AG08395 (cell line): ENCODE measurements at places on chromosomes 7 and 10.

GRCh38 chr10:110107887-110108286, 99.5 kb upstream of the MXI1 start:
- no peak for DNase-seq

GRCh38 chr7:112104120-112104519, 102.1 kb downstream of the DOCK4 start:
- no peak for DNase-seq

GRCh38 chr10:46330894-46331293, 44.1 kb downstream of the ANTXRL start:
- DNase-seq: no peak

DNA sequence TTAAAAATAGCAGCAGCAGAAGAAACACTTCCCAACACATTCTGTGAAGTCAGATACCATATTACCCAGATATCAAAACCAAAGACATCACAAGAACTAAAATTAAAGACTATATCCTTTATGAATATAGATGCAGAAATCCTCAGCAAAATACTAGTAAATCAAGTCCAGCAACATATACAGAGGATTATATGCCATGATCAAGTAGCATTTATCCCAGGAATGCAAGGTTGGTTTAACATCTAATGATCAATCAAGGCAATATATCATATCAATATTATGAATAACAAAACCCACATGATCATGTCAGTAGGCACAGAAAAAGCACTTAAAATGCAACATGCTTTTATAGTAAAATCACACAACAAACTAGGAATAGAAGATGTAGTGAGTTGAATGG, 88.1 kb downstream of the RPS24 start:
- no peak for DNase-seq

DNA sequence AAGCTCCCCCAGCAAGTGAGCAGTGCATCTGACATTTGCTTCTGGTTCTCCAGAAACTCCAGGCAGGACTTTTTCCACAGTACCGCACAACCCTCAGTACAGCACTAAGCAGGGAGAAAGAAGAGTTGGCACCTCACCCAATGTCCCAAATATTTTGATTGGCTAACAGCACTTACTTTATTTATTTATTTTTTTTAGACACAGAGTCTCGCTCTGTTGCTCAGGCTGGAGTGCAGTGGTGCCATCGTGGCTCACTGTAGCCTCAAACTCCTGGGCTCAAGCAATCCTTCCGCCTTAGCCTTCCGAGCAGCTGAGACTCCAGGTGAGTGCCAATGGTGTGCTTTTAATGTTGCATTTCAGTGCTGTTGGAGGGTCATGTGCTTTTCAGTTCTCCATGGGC, 200.3 kb upstream of the ZMIZ1 start:
- no peak for DNase-seq

DNA sequence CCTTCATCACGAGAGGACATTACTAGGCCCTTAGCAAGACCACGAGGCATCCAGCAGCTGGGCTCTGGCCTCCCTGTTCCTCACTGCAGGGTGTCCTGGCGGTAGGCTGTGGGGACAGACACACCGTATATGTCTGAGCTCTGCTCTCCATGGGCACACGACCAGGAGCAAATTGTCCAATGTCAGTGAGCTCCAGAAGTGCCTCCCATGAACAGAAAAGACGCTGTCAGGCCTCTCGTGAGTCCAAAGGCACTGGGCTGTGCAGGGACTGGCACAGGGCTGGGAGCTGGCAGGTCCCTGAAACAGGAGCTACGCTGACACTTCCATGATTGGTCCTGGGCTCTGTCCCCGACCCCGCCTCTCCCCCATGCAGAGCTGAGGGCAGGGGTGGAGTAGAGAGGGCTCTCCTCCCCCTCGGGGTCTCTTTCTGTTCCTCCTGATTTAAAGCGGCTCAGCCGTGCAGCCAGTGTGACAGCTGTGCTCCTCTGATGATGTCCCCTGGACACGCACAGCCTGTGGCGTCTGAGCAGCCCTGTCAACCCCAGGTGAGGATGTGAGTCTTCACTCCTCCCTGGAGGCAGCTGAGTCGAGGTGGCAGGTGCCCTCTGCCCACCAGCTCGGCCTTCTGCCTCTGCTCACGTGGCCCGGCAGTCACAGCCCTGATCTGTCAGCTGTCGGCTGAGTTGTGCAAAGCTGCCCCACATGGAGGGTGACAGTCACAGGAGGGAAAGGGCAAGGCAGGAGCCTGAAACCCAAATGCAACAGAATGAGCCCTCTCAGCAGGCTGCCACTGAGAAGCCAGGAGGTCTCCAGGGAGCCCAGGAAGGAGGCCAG, 13.0 kb downstream of the ANTXRL start:
- no peak for DNase-seq

DNA sequence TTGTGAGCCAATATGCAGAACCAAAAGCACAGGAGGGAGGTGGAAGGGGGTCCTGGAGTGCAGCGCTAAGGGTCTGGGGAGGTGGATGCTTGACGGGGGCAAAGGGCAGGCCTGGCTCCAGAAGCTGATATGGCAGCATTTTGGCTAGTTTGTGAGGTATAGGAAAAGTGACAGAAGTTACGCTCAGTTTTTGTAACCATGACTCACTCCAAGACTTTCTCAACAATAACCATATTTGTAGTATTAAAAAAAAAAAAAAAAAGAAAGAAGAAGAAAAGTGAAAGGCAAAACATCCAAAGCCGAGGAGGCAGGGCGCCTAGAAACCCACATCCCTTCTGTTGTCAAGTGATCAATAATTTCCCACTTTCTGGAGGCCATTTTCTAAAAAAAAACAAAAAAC, 92.3 kb downstream of the RNF216 start:
- DNase-seq: no peak

DNA sequence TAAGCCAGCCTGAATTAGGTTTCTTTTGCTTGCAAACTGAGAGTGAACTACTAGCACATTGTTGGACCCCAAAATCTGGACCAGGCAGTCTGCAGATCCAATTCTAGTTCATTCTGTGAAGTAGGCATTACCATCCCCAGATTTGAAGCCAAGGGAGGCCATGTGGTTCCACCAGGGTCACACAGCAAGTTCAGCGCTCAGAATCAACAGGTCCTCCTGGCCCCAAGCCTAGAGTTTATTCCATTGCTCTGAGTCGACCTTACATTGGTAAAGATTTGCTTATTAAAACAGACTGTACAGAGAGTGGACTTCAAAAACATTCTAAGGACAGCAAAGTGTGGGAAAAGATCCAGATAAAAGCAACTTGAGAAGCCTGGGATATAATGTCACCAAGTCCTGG, 50.9 kb downstream of the AFAP1L2 start:
- no peak for DNase-seq

GRCh38 chr7:138978541-138979184, 2.5 kb downstream of the KIAA1549 start:
- DNase-seq: no peak

DNA sequence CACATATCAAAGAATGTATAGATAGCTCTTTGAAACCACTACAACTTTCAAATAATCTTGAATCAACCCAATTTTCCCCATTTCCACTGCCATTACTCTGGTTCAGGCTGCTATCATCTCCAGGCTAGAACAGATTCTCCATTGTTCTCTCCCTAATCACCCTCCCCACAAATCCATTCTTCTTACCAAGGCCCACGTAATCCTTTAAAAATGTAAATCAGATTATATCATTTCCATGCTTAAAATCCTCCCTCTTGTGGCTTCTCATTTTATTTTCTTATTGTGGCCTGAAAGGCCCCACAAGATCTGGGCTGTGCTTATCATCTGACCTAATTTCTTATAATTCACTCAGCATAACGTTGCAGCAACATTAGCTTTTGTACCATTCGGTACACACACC, 3.0 kb upstream of the PON1 start:
- no peak for DNase-seq

- peak; percentile 88 for DNase-seq
Observed at GRCh38 chr10:132526676-132527075, 10.9 kb upstream of the INPP5A start.

- peak; percentile 75 for DNase-seq
Observed at GRCh38 chr7:116259871-116260440, 49.6 kb downstream of the TES start.

- no peak for DNase-seq
Observed at GRCh38 chr7:92840316-92840715, 3.9 kb upstream of the CDK6 start.

DNA sequence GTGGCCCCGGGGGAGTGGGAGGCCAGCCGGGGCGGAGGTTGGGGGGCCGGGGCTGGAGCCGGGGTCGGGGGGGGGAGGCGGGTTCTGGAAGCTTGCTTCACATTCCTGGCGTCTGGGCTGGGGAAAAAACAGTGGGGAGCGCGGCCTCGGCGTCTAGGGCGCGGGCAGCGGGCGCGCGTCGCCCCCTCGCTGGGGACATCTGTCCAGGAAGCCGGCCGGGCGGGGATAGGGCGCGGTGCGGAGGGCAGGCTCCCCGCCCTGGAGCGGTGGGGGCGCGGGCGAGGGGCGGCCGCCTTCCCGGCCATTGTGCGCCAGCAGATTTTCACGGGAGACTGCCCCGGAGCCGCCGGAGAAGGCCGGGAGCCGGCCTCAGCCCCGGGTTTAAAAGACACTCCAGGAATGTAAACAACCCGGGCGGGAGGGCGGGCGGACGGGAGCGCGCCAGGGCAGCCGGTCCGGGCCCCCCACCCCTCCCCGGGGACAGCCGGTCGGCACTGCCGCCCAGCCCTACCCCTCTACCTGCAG, 1.4 kb downstream of the ZMIZ1 start:
- peak; percentile 58 for DNase-seq

DNA sequence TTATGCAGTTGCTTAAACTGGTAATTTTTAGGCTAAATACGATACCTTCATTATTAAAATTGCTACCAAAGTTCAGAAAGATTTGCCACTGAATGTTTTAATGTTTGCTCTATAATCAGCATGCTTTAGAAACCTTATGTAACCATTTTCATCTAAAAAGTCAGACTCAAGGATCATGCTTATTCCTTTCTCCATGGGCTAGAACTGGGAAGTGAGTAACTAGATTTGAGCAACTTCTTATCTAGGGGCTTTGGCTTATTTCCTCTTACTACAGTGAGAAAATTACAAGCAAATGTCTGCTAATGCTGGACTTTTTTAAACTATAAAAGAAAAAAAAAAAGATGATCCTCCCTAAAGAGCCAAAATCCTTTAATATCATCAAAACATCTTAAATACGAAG, 215.9 kb downstream of the CRPPA start:
- DNase-seq: no peak

DNA sequence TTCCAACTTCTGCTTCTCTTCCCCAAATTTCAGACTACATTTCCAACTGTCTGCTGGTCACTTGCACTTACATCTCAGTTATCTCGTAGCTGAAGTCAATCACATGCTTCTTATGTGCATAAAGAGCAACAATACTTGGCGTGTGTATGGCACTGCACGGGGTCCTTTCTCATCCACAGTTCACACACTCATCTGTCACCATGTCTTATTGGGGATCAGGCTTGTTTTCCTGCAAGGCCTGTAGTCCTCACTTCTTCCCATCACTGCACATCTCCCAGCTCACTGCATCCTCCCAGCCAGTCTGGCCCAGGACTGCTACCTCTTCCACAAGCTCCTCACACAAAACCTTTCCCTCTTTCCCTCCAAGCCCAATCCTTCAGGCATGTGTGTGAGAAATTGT, 35.3 kb downstream of the NUDCD3 start:
- DNase-seq: no peak

GRCh38 chr10:3494131-3494837, 290.7 kb downstream of the KLF6 start:
- DNase-seq: no peak

GRCh38 chr7:44460325-44460724, 30.1 kb downstream of the NUDCD3 start:
- DNase-seq: no peak

- DNase-seq: no peak
Observed at GRCh38 chr7:14828053-14828452, 74.5 kb downstream of the DGKB start.

DNA sequence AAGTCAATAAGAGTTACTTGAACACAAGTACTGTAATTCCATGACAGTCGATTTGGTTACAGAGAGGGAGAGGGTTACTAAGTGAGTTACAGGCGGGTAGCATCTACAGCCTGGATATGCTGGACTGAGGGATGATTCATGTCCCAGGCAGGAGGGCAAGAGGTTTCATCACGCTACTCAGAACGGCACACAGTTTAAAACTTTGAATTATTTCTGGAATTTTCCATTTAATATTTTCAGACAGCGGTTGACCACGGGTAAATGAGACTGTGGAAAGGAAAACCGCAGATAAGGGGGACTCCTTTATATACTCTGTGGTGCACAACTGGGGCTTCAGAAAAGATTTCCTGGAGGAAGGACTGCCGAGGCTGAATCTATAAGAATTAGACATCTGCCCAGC, 25.7 kb upstream of the LRRC4 start:
- peak; percentile 74 for DNase-seq

GRCh38 chr7:2282185-2282751, 32.0 kb downstream of the SNX8 start:
- DNase-seq: peak; percentile 15

DNA sequence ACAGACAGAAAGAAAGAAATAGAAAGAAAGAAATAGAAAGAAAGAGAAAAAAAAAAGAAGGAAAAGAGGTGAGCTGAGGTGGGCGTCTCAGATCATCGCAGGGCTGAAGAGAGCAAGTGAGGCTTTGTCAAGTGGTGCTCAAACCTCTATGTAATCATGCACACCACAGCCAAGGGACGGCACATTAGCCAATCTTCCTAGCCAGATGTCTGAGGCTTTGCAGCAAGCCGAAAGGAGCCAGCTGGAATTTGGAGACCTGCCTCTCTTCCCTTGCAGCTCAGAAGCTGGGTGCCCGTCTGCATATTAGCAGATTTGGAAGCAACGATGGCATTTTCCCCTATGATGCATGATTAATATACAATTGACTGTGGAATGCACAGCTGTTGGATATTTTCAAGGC, 52.5 kb downstream of the ADRA2A start:
- DNase-seq: peak; percentile 43

DNA sequence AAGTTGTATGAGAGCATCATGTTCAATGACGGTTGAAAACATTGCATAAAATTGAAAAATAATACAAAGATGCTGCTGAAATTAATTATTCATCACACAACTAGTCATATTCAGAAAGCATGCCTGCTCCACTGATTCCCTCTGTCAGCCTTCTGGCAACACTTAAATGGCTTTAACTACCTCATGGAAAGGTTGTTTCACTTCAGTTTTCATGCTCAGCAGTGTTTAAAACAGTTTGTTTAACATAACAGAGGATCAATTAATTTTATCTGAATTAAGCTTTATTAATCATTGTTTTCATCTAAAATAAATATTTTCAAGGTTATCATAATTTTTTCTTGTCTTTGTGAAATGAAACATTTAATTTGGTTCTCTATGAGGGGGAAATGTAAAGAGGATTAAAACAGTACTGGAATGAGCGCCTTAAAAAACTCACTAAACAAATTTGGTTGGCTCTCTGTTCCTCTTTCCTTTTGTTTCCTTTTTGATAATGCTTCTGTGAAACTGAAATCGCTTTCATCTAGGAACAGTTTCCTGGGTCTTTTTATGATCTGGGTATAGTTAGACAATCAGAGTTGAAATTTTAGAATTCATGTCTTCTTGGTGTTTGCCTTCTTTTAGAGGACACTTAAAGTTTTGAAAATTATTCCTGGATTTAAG, 427.4 kb downstream of the SH2D4B start:
- DNase-seq: no peak

- DNase-seq: no peak
Observed at GRCh38 chr7:127961786-127962453, 69.3 kb downstream of the LRRC4 start.
